Karpas-422 (cell line): ENCODE measurements at places on chromosomes 6 and 20. TPM values are rescaled to one million over a fixed set of nuclear protein-coding genes. Genes with fewer than 3 reads are reported as not detected.

DNA sequence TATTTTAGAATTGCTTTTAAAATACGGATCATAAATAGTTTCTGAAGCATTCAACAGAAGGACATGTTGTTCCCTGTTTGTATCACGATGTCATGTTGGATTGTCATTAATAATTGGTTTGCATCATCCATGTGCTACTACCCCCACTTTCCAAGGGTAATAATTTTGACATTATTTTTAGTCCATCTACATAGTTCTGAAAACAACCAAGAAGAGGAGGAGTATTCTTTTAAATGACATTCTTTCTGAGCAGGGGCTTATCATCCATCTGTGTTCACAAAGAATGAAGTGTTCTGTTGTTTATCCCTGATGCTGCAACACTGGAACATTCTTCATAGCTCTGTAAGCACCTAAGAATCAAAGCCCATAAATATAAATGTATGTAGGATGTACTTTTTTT lies 151.0 kb upstream of the CITED2 start:
- no peak for DNase-seq

DNA sequence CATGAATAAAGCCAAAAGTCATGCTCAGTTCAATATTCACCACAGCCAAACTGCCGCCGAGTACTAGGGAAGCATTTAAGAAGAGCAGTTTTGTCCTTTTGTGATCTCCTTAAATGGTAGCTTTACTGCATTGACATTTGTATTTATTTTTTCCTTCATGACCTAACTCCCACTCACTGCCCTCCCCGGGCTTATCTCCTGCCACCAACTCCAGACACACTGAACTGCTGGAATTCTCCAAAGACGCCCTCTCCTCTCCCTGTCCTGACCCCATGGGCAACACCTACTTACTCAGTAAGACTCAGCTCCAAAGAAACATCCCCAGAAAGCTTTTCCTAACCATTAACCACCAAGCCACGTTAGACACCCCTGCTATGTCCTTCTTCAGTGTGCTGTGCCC lies 48.5 kb upstream of the CNKSR3 start:
- DNase-seq, result no peak

DNA sequence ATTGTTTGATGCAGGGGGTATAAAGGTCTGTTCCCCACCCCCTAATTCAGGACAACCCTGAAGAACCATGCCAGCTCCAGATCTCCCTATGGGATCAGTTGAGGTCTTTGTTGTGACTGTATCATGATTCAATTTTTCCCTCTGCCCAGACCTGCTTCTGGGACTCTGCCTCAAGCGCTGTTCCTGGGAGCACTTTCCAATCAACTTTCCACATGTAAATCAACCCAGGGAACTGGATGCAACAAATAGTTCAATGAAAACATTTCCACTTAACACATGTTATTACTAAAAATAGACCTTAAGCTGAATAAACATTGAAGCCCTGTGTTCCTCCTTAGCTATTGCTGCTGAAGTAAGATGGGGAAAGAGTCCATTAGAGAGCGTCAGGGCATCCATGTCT lies 139.5 kb downstream of the C6orf58 start:
- DNase-seq, result no peak

The RFX6 gene
- not detected in 2 replicates for total RNA-seq

The CRISP3 gene
- total RNA-seq, result not detected in 2 replicates
